M059J (cell line): ENCODE measurements at places on chromosomes 4 and X. TPM values are rescaled to one million over a fixed set of nuclear protein-coding genes. Genes with fewer than 3 reads are reported as not detected.

Gene NLGN3
- 0.10 and 0.15 TPM in 2 replicates for total RNA-seq

Gene PDGFC
- total RNA-seq, result 88.7 and 162 TPM in 2 replicates

Gene RTL5
- total RNA-seq, result 0.12 and 0.39 TPM in 2 replicates

Gene TMEM150C
- total RNA-seq, result 1.8 and 4.0 TPM in 2 replicates

Gene HSFX4
- not detected in 2 replicates for total RNA-seq

Gene ARHGAP24
- total RNA-seq, result 7.9 and 14.2 TPM in 2 replicates

Gene NIPAL1
- total RNA-seq, result 3.3 and 4.6 TPM in 2 replicates

DNA sequence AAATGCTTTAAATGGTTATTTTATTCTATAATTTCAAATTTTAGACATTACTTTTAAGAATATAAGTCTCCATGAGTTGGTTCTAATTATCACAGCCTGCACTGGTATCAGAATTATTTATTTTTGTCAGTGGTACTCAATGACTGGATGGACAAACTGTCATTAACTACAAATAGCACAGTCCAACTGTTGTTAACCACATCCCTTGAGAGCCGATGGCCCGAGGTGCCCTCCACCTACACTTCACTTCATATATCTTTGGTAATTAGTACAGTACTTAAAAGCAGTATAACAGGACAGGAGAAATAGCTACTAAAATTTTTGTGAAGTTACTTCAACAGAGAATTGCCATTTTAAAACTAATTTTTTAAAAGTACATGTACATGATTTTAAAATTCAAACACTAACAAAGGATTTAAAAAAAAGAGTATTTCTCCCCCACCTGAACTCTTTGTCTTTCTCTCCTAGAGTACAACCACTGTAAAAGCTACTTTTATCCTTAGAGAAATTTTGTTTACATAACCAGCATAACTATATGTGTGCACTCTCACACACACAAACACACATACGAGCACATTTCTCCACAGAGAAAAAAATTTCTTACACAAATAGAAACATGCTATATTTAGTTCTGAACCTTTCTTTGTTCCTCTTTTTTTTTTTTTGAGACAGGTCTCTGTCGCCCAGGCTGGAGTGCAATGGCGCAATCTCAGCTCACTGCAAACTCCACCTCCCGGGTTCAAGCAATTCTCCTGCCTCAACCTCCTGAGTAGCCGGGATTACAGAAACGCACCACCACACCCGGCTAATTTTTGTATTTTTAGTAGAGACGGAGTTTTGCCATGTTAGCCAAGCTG is 6.5 kb downstream of the TIFA start:
- DNase-seq, result no peak

DNA sequence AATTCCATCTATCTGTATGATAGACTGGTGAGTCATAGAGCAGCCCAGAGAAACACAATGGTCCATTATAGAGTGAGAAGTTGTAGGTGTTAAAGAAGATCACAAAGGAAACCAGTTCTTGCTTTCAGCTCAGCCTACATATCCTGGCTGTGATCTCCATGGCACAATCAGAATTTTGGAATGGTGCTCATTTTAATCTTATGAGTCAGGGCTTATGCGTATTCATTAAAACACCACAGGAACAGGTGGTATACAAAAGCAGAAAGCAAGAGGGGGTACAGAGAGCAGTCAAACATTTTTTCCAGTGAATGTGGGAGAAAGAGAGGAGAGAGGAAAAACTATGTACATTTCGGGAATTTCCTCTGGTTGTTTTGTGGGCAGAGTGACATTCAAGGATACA is 126.9 kb downstream of the MFAP3L start:
- DNase-seq, result peak; percentile 12

DNA sequence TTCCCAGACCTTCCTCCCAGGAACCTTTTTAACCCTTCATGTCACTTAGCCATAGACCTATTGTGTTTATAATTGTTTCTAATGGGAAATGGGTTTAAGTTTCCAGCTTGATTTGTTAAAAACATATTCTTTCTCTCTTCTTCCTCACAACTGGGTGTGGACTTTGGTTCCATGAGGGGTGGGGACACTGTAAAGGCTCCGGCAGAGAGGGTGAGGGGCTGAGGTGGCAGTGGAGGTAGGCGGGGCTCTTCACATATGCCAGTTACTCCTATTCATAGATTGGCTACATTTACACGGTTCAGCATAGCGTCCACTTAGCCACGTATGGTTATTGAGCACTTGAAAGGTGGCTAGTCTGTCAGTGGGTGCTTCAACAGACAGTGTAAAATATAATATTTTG is 7.8 kb downstream of the INTS6L start:
- DNase-seq, result no peak

DNA sequence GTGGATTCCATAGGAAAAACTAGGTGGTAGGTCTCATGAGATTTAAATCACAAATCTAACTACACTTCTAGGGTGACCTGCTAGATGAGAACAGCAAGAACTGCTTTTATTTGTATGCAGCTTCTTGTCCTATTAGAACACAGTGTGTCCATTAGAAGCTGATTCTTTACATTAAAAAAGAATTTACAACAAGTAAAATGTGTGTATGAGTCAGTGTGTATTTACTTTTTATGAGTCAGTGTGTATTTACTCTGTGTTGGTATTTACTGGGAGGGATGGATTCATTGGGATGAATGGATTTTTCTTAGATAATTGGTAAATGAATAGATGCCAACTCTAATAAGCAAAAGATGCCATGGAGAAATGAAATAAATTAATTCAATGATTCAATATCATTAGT is 40.6 kb upstream of the XPNPEP2 start:
- no peak for DNase-seq

DNA sequence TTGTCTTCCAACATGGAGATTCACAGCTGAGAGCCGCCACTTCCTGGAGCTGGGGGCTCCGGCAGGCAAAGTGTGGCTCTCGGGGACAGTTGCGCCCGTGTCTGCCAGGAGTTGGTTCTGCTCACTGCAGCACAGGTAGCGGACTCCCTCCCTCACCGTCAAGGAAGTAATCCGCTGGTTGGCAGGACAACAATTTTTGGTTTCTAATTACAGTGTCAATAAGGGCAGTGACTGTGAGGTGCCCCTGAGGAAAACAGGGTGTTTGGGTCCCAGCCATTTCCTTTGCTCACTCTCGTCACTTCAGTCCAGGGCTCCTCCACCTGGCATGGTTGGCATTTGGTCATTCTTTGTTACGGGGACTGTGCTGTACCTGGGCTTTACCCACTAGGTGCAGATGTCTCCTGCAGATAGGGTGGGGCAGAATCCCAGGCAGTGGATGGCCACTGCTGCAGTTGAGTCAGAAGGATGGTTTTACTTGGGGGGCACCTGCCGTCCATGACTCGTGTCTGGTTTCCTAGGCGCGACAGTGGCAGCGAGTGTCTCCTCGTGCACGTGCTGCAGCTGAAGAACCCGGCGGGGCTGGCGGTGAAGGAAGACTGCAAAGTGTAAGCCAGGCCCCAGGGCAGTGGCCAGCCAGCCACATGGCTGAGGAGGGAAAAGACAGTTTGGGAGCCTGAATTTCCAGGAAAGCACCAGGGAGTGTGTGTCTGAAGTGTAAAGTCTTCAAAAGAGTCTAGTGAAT is 32.1 kb upstream of the CLCN4 start:
- DNase-seq, result no peak
